ENCODE measurements at places on chromosomes 7 and 10.

- DNase-seq: no peak
These were observed 374.0 kb downstream of the TNS3 start for GRCh38 chr7:47207956-47208355.

DNA sequence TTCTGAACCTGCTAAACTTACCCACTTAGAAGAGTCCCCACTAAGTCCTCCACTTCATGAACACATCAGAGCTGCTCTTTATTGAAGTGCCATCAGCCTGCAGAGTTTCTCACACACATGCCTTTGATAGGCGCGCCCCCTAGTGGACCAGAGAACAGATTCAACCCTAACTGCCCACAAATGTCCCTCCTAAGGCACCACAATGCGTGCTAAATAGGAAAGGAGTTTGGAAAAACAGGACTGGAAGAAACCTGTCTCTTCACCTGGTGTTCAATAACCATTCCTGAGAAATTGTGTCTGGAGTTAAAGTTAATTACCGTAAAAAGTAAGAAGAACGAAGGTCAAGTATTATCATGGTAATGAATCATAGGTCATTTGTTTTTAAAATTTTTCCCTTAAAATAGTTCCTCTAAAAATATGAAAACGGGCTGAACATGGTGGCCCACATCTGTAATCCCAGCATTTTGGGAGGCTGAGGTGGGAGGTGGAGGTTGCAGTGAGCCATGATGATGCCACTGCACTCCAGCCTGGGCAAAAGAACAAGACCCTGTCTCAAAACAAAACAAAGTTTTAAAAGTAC, 249.7 kb downstream of the ELMO1 start:
- DNase-seq: peak; percentile 62

DNA sequence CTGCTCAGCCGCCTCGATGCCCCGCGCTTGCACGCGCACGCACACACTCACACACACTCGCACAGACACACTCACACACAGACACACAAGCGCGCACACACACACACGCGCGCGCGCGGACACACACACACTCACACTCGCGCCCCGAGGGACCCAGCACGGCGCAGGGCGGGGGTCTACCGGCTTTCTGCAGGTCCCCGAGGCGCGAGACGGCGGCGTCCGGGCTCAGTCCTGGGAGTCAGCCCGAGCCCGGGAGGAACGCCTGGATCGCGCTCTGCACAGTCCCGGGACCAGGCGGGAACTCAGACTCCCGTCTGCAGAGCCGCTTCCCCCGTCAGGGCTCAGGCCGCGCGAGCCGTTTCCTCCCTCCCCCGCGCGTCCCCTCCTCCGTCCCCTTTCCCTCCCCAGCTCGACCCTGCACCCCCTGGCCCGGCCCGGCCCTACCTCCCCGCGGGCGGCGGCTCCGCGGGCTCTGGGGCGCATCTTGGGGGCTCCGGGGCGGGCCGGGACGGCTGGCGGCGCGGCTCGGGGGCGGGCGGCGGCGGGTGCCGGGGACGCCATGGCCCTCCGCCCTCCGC, 464 bp downstream of the DENND2A start:
- no peak for DNase-seq

DNA sequence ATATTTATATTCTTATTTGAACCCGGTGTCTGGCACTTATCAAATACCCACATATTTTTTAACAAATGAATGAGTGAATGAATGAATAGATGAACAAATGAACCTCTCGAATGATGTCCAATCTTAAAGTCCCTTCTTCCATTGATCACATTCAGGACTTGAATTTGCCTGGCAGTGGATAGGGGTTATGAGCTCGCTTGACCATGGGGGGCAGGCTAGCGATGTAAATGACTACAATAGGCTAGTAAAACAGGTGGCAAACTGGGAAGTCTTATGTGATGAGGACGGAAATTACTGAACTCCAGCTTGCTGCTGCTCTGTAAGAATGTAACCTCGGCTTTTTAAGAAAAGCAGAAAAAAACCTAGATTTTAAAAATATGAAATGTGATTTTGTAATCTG, 247.7 kb upstream of the DKK1 start:
- DNase-seq: no peak

DNA sequence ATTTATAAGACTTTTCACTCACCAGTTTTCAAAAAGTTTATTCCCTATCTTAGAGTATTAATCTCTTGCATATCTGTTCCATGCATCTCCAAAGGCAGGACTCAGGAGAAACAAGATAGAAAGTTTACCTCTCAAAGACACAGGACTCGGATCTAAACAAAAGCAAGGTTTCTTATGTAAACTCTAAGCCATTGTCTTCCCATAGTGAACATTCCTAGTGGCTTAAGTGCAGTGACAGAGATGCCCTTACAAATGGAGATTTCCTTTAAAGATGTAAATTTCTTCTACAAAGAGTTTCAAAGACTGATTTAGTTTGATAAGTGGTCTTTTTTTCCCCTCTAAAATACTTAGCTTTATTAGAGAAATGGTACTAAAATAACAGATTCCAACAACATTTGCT, 209.8 kb downstream of the ACTR3B start:
- no peak for DNase-seq

- DNase-seq: no peak
These were observed 56.4 kb upstream of the PFKP start for GRCh38 chr10:3010816-3011460.

DNA sequence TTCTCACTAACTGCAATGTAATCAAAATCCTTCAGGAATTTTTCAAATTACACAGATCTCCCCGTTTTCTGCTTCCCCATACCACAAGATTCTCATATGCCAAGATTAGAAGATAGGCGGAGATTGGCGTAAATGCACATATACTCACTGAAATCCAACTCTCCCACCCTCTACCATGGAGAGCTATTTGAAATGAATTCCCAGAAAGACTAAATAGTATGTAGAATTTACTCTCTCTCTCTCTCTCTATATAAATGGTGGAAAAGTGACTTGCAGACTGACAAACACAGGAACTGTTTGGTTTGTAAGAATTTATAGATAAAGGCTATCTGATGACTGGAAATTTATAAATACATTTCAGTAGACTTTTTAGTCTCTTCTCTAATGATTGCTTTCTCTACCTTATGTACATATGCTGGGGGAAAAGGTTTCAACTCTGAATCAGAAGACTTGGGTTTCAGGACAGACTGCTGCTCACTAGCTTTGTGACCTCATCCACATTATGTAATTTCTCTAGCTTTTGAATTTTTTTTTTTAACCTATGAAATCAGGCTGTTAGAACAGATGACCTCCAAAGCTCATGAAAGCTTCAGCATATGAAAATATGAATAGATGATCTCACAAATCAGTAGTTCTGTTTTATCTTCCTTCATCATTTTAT, 67.8 kb upstream of the CSTF2T start:
- no peak for DNase-seq

DNA sequence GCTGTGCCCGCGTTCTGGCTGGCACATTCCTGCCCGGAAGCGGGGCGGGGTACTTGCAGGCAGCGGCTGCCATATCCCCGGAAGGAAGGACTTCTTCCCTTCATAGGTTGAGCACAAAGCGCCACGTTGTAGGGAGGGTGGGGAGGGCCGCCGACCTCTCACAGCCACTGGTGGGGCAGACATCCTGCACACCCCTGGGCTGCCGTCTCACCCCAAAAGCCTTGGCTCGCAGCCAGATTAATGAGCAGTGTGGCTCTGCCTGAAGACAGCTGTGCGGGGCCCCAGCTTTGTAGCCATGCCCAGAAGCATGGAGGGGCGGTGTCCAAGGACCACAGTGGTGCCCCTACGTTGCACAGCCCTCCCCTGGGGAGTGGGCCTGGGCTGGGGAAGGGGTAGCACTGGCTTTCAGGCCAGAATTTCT, 54.3 kb upstream of the DPYSL4 start:
- DNase-seq: no peak

DNA sequence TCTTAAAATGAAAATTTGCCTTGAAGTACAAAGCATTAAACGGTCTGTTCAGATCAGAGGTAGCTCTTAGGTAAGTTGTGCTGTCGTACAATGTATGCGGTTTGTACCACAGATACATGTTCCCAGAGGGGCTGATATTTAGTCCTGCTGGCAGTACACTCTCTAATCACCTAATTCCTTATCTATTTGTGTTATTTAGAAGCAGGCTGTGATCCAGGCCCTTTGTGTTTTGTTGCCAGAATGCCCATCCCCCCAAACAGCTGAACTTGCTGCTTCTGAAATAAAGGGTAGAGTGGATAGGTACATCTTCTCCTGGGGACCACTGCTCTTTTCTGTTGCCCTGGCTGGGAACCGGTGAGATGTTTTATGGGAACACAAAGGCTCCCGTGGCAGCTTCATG, 84.5 kb downstream of the SND1 start:
- no peak for DNase-seq

DNA sequence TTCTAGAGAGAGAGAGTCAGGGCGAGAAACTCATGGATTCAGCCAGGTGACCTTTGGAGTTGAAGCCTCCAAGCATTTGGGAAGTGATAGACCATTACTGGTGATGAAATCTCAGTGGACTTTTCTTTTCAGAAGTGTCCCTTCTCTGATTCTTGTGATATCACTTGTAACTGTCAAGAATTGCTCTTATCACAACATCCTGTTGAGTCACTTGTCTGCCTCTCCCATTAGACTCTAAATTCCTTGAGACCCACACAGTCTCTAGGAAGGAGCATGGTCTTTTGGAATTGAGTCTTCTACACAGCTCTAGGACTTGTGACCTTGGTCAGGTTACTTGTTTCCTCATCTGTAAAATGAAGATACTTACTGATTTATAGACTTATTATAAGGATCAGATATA, 81.0 kb downstream of the CFAP58 start:
- DNase-seq: peak; percentile 8

DNA sequence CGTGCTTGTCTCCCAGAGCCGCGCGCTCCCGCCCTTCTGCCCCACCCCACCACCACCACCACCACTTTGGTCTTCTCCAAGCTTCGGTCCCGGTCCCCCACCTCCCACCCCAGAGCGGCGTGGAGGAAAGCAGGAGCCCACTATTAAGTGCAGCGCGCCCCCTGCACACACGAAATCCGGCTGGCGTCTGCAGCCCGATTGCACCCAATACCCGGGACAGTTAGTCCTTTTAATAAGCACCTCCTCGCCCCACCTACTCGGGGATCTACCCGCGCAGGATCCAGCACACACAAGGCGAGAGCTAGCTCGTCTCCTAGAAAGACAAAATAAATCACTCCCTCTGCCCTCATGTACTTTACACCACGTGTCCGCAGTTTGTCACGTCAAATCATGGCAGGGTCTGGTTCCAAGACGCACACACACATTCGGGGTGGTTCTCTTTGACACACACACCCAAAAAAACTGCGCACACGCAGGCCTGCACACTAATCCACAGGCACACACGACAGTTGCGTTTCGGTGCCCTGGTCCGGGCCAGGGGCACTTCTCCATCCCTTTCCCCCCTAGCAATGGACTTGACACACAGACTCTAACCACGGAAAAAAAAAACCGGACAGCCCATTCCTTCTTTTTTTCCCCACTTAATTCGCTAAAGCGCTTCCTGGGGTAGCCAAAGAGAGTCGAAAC, 1.6 kb downstream of the SFMBT2 start:
- DNase-seq: no peak

- no peak for DNase-seq
These were observed 12.6 kb downstream of the DPYSL4 start for GRCh38 chr10:132199268-132199853.

GRCh38 chr7:19713676-19714075, 4.8 kb upstream of the POLR1F start:
- peak; percentile 52 for DNase-seq

DNA sequence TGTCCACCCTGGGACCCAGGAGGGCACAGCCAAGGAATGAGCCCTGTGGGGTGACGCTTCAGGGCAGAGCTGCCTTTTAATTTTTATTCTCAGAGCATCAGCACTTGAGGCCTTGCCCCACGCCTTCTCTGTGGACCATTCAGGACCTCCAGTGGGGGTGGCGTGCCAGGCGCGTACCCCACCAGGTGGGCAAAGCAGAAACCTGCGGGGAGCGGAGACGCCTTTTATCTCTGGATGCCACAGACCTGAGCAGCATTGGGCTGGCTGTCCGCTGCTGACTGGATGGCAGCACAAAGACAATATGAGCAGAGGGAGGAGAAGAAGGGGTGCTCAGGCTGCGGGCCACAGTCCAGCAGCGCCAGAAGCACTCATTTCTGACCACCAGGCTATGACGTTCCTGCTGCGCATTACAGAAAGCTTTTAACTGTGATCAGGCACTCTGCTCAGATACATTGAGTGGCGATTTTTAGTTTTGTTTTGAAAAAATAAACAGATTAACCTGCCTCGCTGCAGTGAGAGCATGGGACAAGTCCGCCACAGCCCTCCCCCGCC, 90.4 kb upstream of the ANLN start:
- DNase-seq: no peak

DNA sequence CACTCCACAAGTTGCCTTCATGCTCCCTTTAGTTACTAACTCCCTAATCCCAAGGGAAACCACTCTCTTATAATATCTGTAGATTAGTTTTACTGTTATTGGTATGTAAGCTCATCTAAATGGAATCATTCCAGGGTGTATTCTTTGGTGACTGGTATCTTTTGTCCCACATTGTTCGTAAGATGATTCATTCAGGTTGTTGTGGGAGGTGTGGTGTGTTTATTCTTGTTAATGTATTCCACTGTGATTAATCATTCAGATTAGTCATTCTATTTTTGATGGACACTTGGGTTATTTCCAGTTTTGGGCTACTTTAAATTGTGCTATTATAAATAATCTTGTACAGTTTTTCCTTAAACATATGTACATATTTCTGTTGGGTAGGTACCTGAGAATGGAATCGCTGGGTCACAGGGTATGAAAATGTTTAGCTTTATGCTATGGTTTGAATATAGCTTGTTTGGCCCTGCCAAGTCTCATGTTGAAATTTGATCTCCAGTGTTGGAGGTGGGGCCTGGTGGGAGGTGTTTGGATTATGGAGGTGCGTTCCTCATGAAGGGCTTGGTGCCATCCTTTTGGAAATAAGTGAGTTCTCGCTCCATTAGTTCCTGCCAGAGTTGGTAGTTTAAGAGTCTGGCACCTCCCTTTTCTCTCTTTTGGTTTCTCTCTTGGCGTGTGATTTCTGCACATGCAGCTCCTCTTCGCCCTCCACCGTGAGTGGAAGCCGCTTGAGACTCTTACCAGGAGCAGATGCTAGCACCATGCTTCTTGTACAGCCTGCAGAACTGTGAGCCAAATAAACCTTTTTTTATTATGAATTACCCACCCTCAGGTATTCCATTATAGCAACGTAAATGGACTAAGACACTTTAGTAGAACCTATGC, 13.8 kb downstream of the BTRC start:
- DNase-seq: peak; percentile 86

GRCh38 chr10:111579473-111579872, 502.6 kb downstream of the ADRA2A start:
- no peak for DNase-seq

All from SW 1271 (cell line).